ENCODE measurements at places on chromosomes 6 and 20.

DNA sequence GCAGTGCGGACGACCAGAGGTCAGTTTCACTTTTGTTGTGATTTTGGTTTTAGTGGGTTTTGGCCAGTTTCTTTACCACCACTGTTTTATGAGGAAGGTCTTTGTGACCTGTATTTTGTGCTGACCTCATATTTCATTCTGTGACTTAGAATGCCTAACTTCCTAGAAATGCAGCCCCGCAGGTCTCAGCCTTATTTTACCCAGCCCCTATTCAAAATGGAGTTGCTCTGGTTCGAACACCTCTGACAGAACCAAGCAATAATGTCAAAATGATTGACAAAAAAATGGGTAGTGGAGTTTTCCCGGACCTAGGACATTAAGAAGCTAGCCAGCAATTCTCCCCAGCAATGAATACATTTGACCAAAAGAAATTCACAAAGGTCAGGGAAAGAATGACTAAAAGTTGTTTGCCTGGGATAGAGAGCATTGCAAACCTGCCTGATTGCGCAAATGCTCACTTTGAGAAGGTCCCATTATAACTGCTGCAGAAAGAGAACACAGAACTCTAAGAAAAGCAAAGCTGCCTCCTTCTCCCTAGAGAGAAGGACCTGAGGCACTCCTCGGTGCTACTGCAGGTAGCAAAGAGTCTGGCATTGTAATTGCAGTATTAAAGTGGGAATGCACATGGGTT lies 288.8 kb downstream of the ADGB start:
- no peak for DNase-seq

GRCh38 chr20:20856956-20857355 lies 144.5 kb upstream of the RALGAPA2 start:
- DNase-seq = no peak

GRCh38 chr20:13990465-13990864 lies at the start of gene SEL1L2:
Gene SEL1L2, minus strand, starts transcription at chr20:13990614. Its CDS starts 80 bp downstream, at chr20:13990534.
- no peak for DNase-seq

GRCh38 chr6:14458669-14459266 lies 341.2 kb downstream of the CD83 start:
- DNase-seq = no peak

GRCh38 chr6:158512809-158513208 lies 47.1 kb upstream of the TMEM181 start:
- no peak for DNase-seq

- no peak for DNase-seq
Observed at GRCh38 chr6:26403893-26404292, 1.8 kb downstream of the BTN3A1 start.

DNA sequence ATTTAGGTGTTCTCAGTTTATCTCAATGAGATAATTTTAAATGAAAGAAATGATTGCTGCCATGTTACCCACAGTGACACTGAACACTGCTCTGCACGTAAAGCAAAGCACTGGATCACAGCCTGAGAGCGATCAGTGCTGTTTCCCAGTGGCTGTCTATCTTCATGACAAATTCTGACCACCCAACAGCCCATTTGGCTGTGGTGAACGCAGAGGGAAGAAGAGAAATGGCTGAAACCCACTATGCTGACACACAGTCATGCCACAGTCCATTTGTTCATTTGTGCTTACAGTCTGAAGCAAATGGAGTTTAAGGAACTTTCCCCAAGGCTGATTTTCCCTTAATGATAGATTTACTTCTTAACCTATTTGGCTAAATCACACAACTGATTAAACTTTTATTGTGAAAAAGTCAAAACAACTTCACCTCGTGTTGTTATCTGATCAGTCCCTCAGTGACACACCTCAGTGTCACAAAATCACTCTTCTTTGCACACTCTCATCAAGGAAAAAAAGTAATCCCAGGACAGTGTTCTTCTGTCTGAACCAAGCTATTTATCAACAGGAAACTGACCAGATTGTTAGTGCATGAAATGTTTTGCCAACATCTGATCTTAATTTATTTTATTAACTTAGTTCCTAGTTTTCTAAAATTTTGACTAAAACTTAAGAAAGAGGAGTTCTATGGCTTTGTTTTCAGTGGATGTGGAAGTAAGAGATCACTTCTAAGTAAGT lies 225.1 kb downstream of the TBX18 start:
- DNase-seq = no peak

- no peak for DNase-seq
Observed at GRCh38 chr20:20690676-20691476, 21.6 kb downstream of the RALGAPA2 start.

- DNase-seq = no peak
Observed at GRCh38 chr20:15288106-15288505, 950.7 kb upstream of the FLRT3 start.

DNA sequence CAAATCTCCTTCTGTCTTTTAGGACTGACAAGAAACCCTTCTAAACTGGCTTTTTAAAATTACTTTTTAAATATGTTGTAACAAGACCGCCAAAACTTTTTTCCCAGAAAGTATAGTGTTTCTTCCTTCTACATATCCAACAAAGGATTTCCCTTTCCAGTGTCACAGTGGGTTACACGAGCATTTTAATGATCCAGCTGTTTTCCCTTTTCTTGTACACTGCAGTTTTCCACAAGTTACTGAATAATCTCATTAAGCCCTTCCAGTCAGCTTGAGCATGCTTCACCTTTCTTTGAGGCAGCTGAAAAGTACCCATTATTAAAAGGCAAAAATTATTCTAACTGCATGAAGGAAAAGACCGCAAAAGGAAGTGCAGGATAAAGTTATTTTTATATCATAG lies 48.6 kb downstream of the CD24 start:
- DNase-seq = no peak

DNA sequence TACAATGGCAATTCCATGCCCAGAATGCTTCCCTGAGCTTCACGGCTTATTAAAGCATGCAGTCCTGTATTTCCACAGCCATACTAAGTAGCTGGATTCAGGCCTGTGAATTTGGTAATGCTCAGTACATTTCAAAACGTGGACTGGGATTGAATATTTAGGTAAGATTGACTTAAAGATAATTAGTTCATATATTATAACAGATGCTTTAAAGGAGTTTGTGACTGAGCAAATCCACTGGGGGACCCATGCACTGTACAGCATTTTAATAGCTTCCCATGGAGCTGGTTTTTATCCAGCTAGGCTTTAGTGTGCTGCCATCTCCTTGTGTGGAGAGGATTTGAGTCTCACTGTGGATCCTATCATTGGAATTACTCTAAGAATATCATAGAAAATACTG lies 420.9 kb upstream of the FLRT3 start:
- no peak for DNase-seq

DNA sequence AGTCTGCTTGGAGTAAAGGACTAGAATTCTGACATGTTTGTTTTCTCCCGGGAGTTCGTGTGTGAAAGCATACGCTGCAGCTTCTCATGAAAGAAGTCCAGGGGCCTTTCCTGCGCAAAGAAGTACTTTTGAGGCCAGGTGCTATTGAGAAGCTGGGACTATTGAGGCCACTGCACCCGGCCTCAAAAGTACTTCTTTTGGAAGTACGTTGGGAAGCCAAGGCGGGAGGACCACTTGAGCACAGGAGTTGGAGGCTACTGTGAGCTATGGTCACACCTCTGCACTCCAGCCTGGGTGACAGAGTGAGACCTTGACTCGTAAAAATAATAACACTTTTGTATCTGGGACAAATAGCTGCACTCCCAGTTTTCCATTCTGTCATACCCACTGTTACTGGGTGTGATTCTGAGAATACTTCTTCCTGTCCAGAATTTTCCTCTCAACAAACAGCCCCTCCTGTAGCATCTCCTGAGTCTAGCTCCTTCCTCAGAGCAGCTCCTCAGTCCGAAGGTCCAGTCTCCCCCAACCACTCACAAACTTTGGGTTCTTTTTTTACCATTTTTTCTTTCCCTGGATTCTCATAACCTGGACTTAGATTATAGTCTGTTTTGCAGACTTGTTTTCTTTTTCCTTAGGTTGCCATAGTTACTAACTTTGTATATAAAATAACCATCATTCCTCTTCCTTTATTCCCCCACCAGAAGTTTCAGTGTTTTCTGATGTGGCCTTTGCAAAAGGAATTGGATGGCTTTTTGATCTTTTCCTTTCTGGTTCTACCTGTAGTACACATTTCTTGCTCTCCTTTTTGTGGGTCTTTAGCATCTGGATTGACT lies 12.7 kb downstream of the STK35 start:
- DNase-seq = no peak

- DNase-seq = no peak
Observed at GRCh38 chr20:8589956-8590355, 457.9 kb downstream of the PLCB1 start.

DNA sequence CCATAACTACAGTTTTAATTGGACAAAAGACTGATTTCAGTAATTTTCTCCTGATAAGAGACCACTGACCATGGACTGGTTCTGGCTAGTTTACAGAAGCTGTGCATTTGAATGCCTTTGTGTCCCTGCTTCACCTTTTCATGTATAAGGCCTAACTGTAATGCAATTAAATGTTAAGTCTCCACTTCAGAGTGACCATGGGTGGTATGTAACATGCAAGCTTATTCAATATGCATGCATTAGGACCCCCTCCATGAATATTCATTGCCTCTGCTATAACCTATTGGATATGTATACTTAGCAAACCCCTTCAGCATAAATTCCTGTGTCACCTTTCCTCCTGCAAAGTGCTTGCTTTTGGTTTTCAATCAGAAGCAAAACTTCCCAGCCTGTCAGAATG lies 2.2 kb downstream of the UBD start:
- no peak for DNase-seq

DNA sequence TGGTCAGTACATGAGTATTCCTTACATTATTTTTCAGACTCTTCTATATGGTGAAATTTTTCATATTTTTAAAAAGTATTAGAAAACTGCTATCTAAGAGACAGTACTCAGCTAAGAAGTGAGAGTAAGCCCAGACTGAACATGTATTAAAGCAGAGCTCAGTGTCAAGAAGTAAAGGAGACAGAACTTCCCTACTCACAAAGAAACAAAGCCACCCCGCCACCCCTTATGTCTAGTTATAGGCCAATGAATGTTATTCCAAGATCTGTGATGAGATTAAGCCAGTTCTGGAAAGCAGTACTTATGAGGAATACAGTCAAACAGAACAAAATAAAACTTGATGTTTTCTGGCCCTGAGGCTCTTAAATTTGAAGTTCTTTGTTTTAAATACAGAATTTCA lies 114.5 kb downstream of the RNGTT start:
- DNase-seq = no peak

DNA sequence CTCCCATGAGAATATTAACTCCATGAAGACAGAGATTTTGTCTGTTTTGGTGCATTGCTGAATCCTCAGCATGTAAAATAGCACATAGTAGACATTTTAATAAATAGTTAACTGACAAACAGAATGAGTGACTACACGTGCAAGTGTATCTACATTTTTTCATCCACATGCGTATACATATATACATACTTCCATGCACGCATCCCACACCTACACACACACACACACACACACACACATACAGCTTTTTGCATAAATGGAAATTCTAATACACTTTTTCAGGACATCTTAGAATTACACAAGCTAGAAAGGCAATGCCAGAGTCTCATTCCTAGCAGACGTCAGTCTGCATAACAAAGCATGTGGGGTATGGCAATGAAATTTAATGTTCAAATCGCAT lies 139.7 kb upstream of the LRFN2 start:
- no peak for DNase-seq

- no peak for DNase-seq
Observed at GRCh38 chr6:137677709-137678108, 183.5 kb upstream of the OLIG3 start.

GRCh38 chr6:41984623-41985022 lies 43.0 kb upstream of the CCND3 start:
- no peak for DNase-seq

- DNase-seq = no peak
Observed at GRCh38 chr6:106648651-106649308, 19.4 kb downstream of the QRSL1 start.

DNA sequence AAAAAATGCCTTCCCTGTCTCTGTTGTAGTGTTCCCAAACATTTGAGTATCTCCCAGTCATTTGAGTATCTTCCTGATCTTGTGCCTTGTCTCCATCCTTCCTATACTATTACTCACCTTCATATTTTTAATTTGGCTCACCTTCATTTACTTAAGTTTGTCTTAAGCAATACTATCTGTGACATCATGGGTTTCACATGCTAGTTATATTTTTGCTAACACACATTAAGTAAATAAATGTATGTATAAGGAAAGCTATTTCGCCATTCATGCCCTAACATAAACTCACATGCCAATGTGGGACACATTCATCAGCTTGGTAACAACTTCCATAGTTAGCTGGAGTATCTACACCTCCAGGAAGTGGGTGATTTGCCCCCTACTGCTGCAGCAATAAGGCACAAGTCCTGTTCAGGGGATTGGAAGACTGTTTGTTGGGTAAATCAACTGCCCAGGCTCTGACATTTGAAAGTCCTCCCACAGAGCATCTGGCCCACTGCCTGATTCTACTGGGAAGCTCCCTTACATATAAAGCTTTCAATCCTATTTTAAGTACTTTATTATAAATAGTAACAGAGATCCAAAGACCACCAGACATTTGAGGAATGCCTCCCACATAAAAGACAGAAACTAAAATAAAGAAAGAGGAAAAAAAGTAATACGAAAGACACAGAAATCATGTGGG lies 132.3 kb downstream of the ISM1 start:
- no peak for DNase-seq

DNA sequence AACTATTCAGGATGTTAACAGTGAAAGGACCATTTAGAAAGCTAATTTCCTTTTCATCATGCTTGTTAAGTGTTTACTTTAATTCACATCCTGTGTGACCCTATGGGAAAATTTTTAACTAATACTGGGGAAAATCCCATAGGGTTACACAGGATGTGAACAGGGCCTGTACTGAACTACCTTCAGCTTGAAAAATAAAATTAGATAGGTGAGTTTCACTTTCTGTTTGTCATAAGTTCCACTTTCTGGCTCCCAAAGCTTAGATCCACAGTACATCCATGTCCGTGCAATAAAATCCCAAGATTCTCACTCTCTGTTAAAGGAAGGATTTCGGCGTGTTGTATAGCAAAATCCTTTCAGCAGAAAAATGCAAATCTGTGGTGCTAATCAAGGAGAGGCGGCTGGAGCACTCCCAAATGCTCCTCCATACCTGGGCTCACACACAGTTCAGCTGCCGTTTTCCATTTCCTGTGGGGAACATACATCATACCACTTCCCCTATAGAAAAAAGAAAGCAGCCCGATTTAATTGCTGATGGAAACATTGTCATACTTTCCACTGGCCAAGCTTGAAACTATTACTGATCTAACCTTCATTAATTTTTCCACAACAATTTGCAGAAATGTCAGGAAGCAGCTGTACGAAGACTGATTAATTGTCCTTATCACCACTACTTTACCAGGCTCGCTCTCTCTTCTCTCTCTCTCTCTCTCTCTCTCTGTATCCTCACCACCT lies 125.2 kb downstream of the HIVEP2 start:
- no peak for DNase-seq

GRCh38 chr6:137904822-137905617 lies 38.0 kb downstream of the TNFAIP3 start:
- peak; percentile 10 for DNase-seq

DNA sequence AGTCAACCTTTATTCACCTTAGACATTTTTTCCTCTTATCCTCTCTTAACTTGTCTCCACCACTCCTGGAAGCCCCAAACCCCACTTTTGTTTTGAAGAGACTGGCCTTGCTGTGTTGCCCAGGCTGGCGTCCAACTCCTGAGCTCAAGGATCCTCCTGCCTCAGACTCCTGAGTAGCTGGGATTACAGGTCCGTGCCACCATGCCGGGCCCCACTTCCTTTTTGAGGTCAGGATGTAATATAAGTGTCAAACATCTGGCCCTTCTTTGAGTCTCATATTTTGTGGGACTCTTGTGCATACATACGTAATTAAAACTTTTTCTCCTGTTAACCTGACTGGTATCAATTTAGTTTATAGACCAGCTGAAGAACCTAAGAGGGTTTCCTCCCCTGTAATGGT lies 1.4 kb upstream of the CDK19 start:
- DNase-seq = no peak
